ENCODE measurements at places on chromosomes 3 and 15.

- DNase-seq: no peak
Measured at GRCh38 chr3:190031887-190032752, 88.6 kb downstream of the P3H2 start.

DNA sequence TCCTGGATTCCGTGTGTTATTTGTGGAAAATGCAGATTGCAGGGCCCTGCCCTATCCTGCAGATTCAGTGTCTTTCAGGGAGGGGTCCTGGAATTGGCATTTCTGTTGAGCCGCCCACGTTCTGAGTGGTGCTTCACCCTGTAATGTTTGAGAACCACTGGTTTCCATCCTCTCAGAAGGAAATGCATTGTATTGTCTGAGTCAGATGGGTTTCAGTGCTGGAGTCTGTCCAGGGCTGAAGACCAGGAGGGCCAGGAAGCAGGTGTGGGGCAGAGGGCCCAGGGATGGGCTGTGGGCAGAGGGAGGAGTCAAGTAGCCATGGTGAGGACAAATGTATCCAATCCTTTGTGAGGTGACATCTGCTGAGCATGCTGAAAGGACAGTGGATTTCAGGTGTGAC, 123.8 kb downstream of the SV2B start:
- DNase-seq: no peak

- DNase-seq: no peak
Measured at GRCh38 chr15:70528270-70528706, 235.1 kb downstream of the UACA start.

DNA sequence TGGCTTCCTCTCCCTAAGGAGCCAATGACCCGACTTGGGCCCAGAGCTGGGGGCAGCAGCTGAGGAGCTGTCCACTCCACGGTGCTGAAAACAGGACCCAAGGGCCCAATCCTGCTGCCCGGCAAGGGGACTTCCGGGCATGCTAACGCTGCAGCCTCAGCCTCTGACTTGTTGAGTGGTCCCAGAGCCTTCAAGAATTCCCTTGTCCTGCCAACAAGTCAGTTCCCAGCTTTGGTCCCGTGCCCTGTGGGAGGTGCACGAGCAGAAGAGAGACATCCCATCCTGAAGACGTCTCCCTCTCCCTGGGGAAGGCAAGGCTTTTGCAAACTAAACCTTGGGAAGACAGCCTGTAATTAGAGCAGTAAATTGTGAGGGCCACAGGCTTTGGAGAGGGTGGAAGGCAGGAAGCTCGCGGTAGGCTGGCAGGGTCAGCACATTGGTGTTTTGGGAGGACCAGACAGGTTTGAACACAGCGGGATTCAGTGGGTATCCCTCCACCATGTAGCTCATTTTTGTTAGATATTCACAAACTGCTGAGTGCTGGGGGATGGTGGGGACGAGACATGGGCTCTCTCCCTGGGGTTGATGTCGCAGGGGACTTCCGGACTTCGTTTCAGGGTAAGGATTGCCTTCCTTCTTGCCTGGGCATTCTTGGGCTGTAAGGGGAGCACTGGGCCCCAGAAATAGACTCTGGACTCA, 29.8 kb upstream of the PRR23E start:
- DNase-seq: no peak

GRCh38 chr3:96022676-96023075, 791.7 kb upstream of the EPHA6 start:
- no peak for DNase-seq

DNA sequence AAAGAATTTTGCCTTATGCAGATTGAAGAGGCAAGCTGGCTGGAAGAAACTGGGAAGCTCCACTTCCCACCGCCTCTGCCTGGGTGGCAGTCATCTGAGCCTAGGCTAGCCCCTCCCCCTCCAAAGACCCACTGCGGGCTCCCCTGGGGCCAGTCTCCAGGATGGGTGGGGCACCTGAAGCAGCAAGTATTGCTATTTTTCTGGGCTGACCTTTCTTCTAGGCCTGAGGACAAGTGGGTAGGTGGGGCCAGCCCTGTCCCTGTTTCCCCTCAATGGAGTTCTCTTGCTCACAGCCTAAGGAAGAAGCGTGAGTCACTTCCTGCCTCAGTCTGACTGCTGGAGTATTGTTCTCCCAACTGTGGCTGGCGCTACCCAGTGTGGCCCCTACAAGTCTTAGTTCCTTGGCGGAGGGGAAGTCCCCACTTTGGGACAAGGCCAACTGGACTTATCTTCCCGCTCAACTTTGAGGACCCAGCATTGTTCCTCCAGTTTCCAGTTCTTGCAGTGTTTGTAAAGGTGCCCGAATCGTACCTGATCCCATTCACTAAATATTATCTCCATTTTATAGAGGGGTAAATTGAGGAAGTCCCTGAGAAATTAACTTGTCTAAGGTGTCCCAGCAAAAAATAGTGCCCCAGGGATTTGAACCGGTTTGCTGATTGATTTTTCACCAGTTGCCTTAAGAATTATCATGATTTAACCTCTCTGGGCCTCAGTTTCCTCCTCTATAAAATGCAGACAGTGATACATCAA, 1.4 kb downstream of the FURIN start:
- peak; percentile 64 for DNase-seq

GRCh38 chr3:74463515-74463914, 150.9 kb downstream of the CNTN3 start:
- no peak for DNase-seq

DNA sequence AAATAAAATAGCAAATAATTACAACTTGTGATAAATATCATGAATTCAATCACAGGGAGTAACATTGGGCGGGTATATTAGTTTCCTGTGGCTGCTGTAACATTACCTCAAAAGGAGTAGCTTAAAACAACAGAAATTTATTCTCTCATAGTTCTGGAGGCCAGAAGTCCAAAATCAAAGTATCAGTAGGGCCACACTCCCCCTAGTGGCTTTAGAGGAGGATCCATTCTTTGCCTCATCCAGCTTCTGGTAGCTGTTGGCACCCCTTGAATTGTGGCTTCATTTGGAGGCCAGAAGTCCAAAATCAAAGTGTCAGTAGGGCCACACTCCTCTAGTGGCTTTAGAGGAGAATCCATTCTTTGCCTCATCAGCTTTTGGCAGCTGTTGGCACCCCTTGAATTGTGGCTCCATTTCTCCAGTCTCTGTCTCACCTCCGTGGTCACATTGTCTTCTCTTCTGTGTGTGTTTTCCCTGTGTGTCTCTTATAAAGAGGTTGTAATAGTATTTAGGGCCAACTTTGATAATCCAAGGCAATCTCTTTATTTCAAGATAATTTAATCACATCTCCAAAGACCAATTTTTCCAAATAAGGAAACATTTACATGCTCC, 3.1 kb upstream of the CFAP20DC start:
- DNase-seq: peak; percentile 52

DNA sequence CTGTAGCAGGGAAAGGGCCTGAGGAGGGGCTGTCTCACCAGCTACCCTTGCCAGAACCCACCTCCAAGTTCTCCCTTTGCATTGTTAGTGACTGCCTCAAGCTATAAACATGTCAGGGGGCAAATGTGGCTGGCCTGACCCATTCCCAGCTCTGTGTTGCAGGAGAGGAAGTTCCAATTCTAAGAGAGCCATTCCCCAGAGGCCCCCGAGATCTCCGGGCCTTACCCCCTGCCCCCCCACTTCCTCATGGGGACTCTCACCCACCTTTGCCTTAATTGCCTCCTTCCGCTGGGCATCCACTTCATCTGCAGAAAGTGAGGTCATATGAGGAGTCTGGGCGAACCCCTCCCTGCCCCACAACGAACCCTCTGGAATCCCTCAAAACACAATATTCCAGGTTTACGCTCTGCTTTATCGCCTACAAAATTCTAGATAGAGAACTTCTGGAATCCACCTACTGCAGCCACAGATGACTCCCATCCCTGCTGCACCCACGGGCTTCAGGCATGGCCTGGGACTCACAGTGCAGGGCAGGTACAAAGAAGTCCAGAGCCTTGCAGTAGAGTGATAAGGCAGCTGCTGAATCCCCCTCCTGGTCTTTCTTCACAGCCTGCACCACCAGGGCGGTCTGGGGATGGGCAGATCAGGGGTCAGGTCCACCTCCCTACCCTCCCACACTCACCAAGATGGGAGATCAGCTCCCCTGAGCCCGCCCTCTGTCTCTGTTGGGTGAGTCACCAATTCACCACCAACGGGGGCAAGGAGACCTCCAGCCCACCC, 4.0 kb downstream of the ULK3 start:
- no peak for DNase-seq

- no peak for DNase-seq
Measured at GRCh38 chr15:96774216-96774615, 443.7 kb downstream of the NR2F2 start.

GRCh38 chr3:192914848-192915247, 2.8 kb downstream of the MB21D2 start:
- no peak for DNase-seq

GRCh38 chr3:10816019-10816862, at the start of gene SLC6A11:
Gene SLC6A11, plus strand, starts transcription at chr3:10816228. Its CDS starts 38 bp downstream, at chr3:10816266.
- no peak for DNase-seq

DNA sequence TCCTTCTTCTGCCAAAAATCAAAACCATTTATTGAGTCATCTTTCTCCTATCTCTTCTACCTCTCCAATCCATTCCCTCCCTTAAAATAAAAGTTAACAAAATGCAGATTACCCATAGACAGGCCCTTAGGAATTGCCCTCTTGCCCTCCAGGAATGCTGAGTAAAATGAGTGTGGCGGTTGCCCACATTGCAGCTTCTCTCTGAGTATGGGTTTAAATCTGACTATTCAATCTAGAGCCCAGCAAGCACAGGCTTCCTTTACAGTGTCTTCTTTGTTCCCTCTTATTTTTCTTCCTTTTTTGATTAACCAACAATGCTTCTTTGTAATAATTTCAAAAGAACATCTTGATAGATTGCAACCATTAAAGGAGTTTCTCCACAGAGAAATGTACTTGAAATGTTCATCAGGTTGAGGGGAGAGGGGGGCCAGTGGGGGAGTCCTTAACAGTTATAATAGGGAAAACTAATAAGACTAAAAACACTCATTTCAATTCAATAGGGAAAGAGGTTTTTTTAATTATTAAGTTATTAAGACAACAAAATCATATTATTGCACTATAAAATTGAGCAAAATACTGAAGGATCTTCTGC, 135.3 kb upstream of the LMCD1 start:
- DNase-seq: no peak

DNA sequence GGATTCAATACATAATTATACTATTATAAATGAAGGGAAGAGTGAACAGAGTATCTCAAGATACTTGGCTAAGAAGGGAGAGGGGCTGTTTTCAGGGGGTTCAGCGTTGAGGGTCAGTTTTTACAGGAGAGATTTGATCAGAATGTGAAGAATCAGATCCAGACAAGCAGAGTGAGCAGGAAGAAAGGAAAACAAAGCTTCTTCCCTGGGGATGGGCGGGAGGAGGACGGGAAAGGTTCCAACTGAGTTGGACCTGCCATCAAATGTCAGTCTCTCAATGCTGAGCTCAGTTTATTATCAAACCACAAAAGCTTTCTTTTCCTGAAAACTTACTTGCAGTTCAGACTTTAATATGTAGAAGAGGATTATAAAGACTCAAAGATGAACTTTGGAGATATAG, 6.0 kb upstream of the MELTF start:
- DNase-seq: no peak

DNA sequence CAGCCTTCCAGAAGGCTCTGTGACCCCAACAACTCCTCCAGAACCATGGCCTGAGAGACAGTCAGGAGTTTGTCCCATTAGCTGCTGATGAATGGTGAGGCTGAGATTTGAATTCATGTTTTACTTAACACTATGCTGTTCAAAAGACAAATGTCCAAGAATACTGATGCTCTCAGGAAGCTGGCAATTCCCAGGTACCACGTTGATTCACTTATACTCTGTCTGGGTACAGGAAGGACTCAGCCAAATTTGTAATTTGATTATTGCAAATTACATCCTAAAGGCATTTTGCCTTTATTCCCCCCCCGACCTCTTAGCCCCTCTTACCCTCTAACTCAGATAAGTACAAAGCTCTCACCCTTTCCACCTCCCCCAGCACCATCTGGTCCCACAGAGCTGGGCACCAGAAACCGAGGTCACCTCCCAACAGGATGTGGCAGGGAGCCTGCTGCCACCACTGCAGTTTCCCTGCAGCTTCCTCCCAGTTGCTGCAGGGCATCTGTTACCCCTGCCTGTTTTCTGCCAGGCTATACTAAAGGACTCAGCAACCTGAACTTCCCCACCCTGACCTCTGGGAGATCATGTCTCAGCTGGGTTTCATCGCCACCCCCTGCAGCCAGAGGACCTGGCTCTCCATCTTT, 33.6 kb downstream of the EAF1 start:
- no peak for DNase-seq

GRCh38 chr3:19384868-19385267, 236.6 kb downstream of the KCNH8 start:
- DNase-seq: no peak

- no peak for DNase-seq
Measured at GRCh38 chr3:106022913-106023312, 154.1 kb upstream of the CBLB start.

DNA sequence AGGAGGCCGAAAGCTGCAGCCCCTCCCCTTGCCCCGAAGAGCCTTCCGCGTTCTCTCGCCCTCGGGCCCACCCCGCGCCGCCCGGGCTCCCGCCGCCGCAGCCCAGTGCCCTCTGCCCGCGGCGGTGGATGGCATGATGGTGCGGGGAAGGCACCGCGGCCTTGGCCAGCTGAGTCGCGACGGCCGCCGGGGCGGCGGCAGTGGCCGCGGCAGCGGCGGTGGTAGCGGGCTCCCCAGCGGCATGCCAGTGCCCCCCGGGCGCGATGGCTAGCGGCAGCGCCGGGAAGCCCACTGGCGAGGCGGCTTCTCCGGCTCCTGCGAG, 1.2 kb downstream of the TLNRD1 start:
- DNase-seq: no peak

DNA sequence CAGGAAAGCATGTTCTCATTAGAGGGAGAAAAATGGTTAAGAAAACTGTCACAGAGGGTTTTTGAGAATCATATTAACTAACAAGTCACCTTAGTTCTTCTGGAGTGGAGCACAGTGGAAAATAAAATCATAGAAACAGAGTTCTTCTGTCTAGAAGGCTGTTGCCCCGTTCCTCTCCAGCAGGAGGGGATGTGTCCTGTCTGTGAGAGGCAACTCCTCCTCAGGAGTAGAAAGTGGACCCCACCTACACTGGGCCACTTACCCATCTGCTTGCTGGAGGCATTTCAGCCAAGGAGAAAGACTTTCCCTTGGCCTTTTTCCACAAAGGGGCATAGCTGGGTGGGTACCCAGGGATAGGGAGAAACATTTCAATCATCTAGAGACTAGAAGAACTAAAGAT, 106.6 kb downstream of the SSR3 start:
- DNase-seq: peak; percentile 26

DNA sequence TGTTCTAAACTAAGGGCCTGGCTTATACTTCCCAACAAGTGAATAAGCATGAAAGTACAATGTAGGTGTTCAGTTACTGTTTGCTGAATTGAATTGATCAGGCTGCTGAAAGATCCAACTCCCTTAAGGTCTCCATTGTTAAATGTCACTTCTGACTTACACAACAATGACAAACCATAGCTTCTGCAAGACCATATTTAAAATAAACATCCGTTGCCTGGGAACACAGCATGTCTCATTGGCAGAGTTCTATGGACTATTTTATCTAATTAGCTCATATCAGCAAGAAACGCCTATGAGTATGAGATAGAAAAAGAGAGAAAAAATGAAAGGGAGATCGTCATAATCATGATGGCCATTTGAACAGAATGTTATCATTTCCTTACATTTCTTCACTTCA, 605.4 kb downstream of the FGF12 start:
- no peak for DNase-seq
